Panc1 (cell line): ENCODE measurements at places on chromosomes 1 and 21. TPM values are rescaled to one million over a fixed set of nuclear protein-coding genes. Genes with fewer than 3 reads are reported as not detected.

DNA sequence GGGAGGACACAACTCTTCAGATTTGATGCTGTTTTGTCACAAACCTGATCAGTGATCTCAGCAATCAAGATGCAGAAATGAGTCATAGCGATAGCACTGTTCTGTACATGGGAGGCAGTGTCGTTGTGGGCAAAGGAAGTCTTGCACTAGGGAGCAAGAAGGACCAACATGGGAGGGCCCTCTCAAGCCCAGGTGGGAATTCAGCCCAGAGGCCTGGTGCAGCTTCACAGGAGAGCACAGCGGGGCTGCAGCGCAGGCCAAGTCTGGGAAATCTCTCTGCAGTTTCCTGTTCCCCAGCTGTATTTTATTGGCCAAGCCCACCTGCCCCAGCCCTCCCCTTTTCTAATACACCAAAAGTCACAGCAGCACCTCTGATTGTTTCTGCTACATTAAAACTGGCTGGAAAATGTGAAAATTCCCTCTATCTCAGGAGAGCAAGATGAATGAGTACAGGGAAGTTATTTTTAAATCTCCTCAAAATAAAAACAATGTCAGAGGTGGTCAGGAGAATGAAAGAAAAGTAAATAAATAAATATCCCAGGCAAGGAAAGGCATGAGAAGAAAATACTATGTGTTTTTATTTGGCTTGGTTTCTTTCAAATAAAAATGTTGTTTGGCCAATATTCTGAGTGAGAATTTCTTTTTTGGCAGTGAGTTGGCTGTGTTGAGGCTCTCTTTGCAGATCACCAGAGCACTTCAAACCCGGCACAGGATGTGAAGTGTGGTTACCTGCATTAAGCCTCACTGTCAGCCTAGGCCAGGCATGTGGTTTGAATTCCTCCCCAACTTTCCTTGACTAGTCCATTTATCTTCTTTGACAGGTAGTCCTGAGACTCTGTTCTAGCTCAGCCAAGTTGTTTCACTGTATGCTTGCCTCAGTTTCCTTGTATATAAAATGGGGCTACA lies 422.1 kb downstream of the PLPP3 start:
- no peak for DNase-seq

- DNase-seq, result no peak
These were observed 92.1 kb downstream of the SYF2 start for GRCh38 chr1:25140073-25140797.

- no peak for DNase-seq
These were observed 108.6 kb downstream of the CASZ1 start for GRCh38 chr1:10687782-10688408.

DNA sequence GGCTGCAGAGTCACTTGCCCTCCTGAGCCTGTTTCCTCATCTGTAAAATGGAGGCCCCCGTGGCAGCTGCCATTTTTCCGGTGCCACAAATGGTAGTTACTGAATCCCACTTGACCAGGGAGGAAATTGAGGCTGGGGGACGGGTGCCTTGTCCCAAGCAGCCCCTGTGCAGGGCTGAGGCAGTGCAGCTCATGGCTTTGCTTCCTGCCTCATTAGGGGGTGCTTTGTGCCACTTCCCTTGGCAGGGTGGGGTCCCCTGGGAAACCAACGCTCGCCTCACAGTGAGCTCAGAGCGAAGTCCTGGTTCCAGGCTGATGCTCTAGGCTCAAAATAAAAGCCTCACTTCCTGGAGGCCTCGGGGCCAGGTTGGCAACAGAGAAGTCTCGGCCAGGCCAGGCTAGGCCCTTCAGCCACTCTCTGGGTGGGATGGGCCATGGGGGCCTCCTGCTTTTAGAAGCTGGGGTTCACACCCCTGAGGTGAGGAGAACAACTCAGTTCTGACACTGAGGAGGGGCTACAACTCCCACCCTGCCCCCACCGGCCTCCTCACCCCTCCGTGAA lies 6.8 kb downstream of the LAPTM5 start:
- no peak for DNase-seq

Gene PRAMEF27
- not detected for total RNA-seq

Gene RGS4
- total RNA-seq, result 0.26 TPM
